ENCODE measurements at places on chromosomes 13 and 19.

DNA sequence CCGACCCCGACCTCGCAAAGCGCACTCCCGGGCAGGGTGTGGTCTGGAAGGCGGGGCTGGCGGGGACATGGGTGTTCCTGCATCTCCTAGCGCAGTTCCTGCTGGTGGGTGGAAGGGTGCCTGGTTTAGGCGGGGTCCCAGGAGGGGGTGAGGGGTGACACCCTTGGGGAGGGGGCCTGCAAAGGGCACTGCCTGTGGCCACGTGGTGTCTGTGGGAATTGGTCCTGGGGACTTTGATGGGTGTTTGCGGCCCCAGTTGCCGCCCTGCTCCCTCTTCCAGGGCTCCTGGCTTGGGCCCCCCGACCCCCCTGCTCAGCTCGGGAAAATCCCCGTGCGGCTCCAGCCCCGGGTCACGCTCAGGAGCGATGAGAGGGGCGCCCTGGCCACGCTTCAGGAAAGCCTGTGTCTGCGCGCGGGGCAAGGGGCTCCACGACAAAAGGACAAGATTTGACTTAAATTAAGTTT lies 19.1 kb downstream of the WTIP start:
- DNase-seq, result no peak

GRCh38 chr13:44825953-44826352 lies 163.3 kb downstream of the NUFIP1 start:
- no peak for DNase-seq

- DNase-seq, result no peak
Observed at GRCh38 chr13:26880735-26881134, 120.1 kb upstream of the GPR12 start.

- DNase-seq, result no peak
Observed at GRCh38 chr19:56751078-56751489, 79.5 kb upstream of the ZNF835 start.

DNA sequence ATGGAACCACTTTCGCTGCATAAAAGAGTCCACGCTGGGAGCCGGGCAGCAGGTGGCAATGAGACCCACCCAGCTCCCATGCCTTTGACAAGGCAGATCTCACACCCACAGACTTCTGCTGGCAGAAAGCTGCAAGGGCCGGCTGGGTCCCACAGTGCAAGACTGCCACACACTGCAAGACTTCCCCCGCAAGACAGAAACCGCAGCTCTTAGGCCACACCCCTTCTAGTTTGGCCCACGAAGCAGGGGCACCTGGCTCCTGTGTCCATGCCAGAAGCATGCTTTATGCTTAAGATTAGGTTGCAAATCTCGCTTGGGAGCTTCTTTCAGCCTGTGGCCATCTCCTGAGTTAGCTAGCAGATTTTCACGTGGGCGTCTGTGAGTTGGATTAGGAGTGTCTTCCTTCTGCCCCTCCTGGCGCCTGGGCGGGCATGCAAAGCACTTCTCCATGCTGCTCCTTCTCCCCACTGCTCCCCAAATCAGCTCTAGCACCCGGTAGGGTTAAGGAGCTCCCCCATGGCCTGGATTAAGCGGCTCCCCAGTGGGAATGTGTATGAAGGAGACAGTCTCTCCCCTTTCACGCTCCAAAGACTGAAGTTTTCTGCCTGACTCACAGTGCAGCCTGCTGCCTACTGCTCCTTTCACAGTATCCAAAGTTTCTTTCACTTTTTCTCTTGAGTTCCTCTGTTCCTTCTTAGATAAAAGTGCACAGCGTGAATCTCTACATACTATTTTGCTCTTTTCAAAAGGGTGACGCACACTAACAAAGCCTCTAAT lies 17.7 kb downstream of the GPC6 start:
- DNase-seq, result no peak

- no peak for DNase-seq
Observed at GRCh38 chr19:2902590-2903218, 2.0 kb downstream of the ZNF57 start.

GRCh38 chr19:1584500-1585242 lies 8.0 kb downstream of the MBD3 start:
- no peak for DNase-seq

DNA sequence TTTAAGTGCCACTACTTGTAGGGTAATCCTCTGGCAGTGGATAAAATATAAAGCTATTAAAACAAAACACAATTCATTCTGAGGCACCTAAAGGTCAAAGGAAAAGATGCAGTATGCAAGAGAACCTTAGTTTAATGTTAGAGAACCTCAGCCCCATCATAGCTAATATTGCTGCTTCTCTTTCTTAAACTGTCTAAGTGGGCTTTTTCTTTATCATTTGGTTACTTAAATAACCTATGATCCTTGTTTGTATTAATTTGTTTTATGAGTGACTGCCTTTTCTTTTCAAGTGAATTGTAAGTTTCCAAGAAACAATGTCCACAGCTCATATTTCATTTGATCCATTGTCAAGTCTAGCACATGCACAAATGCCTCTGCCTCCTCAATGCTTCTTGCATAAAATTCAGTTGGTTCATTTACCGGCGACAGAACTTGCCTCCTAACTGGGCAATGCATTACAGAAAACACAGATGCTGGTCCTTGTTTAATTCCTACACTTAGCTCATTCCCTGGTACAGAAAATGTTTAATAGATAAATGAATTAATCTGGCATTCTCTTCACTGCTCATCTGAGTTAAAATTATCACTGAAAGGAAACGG lies 1049.8 kb downstream of the OLFM4 start:
- no peak for DNase-seq

GRCh38 chr19:29277102-29277501 lies 64.2 kb upstream of the UQCRFS1 start:
- no peak for DNase-seq

GRCh38 chr19:903266-903797 lies 9.7 kb downstream of the R3HDM4 start:
- DNase-seq, result no peak

DNA sequence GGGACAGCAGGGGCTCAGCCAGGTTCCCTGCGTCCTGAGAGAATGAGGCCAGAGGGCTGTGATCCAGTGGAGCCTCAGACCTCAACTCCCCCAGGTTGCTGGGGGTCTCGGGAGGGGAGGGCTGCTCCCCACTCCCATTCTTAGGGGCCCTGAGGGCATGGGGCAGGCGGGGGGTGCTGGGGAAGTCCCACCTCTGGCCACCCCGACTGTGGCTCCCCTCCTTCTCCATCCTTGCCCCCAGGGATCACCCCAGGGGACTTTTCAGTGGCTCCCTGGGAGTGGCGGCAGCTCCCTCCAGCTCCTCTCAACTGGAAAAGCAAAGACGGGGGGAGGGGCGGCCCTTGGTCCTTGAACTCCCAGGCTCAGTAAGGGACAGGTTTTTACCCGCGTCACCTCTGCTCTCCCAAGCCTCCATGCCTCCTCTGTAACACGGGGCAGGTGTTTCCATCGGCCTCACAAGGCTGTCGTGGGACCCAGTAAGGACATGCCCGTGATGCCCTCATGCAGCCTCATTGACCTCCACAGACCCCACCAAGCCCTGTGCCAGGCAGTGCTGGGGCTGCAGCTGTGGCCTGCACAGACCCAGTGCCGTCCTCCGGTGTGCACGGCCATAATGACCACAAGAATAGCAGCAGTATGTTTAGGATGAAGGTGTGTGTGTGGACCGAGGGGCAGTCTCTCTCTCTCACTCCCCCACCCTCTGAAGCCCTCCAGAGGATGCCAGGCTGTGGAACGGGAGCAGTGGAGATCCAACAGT lies 11.6 kb upstream of the TOMM40 start:
- no peak for DNase-seq

DNA sequence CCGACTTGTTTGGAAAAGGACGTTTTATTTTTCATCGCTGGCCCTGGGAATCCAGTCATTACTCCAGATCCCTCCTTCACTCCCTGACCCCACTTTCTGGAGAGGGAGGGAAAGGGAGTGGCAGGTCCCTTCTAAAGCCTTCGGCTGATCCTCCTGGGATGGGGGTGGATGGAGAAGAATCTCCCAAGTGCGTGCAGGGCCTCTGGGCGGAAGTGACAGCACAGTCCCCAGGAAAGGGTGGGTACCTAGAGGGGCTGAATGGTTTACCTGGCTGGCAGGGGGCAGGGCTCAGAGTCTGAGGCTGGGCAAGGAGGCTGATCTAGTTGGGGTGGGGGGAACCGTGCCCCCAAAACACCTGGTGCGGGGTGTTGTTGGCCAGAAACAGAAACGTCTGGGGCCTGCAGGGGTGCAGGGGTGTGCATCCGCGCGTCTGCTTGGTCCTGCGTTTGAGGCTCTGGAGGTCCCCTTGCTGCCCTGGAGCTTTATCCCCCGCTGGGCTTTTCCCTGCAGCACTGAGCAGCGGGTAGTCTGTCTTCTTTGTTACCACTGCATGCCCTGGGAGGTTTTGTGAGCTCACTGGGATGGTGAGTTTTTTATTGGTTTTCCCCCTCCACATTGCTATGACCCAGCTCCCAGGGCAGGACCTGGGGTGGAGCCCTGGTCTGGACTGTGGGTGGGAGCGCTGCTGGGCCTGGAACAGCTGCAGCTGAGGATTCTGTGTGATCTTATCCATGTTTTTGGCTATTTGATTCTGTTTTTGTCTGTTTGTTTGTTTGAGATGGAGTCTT lies 3.0 kb upstream of the ZNF628 start:
- DNase-seq, result no peak

- DNase-seq, result no peak
Observed at GRCh38 chr13:73981595-73981994, 152.6 kb downstream of the KLF12 start.

DNA sequence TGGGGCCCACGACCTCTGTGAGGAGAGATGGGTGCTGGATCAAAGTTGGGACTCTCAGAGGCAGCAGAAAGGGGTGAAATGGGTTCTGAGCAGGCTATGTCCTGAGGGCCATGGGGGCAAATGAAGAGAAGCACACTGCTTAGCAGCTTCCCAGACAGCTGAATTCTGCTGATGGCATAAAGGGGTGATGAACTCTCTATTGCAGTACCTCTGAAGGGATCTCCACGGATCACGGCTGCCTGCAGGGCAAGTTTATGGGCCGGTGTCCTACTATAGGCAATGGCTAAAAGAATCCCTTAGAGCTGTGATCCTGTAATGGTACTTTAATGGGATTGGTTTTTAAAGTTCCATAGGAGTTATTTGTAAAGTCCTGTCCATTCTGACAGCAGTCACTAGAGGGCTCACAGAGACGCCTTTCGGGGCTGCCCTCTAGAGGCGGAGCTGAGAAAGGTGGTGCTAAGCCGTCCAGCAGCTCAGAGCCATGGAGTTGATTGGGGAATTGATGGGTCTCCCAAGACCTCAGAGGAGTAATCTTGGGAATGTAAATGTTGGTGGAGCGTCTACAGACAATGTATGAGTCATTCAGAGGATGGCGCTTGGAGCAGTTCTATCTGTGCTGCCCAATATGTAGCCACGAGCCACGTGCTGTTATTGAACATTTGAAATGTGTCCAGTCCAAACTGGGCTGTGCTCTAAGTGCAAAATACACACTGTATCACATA lies 287.3 kb downstream of the COG6 start:
- DNase-seq, result no peak

DNA sequence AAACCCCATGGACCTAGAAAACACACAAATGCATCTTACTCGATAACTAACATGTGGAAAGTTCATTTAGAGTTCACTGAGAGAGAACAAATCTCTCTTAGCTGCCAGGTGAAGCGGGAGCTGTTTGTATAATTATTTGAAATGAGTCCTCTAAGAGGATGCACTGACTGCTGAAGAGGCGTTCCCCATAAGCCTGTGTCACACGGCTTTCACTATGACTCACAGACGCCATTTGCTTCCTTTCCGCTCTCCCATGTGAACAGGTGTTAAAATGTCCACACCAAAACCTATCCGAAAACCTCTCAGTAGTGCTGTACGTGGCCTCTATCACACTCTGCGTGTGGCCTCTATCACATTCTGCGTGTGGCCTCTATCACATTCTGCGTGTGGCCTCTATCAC lies 101.8 kb downstream of the SOX1 start:
- no peak for DNase-seq

- no peak for DNase-seq
Observed at GRCh38 chr13:82002710-82003109, 1661.8 kb upstream of the SPRY2 start.

DNA sequence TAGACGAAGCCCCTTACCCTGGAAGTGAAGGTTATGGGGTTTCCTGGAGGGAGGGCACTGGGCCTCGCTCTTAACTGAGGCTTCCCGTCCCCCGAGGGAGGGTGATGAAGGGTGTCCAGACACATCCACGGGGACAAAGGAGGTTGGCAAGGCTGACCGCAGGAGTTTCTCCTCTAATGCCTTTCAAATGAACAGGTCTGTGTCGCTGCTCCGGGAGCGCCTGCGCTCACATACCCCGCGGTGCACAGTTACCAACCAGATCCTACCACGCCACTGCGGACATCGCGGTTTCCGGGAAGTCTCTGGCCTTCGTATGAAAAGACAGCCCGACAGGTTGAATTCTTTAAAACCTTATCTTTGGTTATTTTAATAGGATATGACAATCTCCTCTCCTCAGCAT lies 41.3 kb downstream of the IRS2 start:
- DNase-seq, result peak; percentile 77

DNA sequence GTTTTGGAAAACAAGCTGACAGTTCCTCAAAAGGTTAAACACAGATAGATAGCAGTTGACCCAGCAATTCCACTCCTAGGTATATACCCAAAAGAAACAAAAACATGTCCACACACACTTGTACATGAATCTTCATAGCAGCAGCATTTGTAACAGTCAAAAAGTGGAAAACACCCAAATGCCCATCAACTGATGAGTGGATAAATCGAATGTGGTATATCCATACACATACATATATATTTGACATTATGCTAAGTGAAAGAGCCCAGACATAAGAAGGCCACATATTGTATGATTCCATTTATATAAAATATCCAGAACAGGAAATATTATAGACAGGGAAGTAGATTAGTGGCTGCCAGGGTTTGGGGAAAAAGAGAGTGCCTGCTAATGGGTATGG lies 7.9 kb upstream of the HMGB1 start:
- DNase-seq, result no peak

DNA sequence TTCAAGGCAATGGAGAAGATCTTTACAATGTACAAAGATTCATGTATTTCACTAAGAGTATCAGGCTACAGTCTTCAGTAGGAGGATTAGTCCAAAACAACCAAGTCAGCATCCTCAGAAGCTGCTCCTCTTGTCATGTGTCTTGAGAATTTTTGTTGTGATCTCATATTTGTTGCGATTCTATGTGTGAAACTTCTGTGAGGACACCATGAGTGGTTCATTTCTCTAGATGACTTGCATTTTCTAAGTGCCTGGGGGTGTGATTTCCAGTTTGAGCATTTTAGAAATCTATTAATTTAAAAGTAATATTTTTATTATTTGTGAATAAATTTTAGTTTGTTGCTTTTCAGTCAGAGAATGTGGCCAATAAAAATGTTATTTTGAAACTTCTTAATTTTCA lies 94.5 kb downstream of the RAP2A start:
- DNase-seq, result no peak

DNA sequence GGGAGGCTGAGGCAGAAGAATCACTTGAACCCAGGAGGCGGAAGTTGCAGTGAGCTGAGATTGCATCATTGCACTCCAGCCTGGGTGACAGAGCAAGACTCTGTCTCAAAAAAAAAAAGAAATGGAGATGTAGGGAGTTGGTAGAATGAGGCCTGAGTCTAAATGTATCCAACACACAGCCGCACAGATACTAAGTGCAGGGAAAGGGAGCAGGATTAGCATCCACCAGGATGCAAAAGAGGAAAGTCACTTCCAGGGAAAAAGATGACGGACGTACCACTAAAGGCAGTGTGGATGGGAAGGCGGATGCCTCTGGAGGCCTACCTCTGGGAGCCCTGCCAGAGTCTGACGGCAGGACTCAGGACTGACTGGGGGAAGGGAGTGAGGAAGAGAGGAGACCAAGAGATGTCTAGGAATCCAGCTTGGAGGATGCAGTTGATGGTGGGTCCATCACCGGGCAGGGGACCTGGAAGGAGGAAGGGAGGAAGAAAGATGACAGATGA lies 6.8 kb downstream of the FAM98C start:
- no peak for DNase-seq
